ENCODE measurements at places on chromosomes 4 and X. TPM values are rescaled to one million over a fixed set of nuclear protein-coding genes. Genes with fewer than 3 reads are reported as not detected.

The PNMA3 gene
- 0.24 TPM for total RNA-seq

The PYURF gene
- 92.7 TPM for total RNA-seq

The ART3 gene
- 1.7 TPM for total RNA-seq

The BEND2 gene
- not detected for total RNA-seq

The ADGRG2 gene
- total RNA-seq = 8.8 TPM

The NPY2R gene
- not detected for total RNA-seq

The MAGEA9B gene
- total RNA-seq = not detected

All from omental fat pad (tissue), 4 donors.